NK-92 treated with Interleukin-12 subunit alpha and Interleukin-12 subunit beta, amount 100 ng/mL, for 24 hours (cell line): ENCODE measurements at places on chromosomes 5 and 9.

GRCh38 chr9:137564817-137565411 is 13.2 kb downstream of the MRPL41 start:
- no peak for DNase-seq

GRCh38 chr9:37949576-37949975 is 45.6 kb upstream of the SLC25A51 start:
- no peak for DNase-seq

DNA sequence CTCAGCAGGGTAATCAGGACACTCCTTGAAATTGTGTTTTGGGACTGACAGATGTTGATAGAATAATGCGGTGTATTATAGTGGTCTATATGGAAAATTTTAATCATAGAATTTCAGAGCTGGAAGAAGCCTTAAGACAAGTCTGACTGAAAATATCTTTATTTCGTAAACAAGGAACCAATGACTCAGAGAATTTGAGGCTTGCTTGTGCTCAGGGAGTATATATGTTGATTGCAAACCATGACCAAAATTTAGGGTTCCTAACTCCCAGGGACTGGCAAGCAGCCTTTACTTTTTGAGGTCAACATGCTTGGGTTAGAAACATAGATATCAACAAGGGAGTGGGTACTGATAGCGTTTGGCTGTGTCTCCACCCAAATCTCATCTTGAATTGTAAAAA is 287.2 kb downstream of the CD180 start:
- no peak for DNase-seq

- no peak for DNase-seq
Observed at GRCh38 chr9:106233116-106233515, 538.8 kb downstream of the TMEM38B start.

DNA sequence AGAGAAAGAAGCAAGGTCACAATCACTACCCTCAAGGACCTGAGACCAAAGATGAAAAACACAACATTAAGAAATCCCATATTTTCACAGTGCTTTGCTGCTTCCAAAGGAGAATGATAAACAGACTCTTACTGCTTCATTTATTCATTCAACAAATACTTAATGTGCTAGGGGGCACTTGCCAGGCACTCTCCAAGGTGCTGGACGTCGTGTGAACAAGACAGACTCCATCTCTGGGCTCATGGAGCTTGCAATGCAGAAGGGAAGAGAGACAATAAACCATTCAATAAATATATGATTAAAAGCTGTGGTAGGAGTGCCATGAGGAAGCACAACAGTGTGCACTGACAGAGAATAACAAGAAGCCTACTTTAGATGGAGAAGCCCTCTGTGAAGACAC is 327.7 kb downstream of the CDK5RAP2 start:
- no peak for DNase-seq

- no peak for DNase-seq
Observed at GRCh38 chr5:72510610-72511181, 3.5 kb upstream of the ZNF366 start.

GRCh38 chr9:127812936-127813675 is 10.4 kb downstream of the FPGS start:
- DNase-seq = no peak

- DNase-seq = no peak
Observed at GRCh38 chr9:126626127-126626925, 12.6 kb downstream of the LMX1B start.
